Activated naive CD4-positive, alpha-beta T cell (primary cell): ENCODE measurements at places on chromosomes 12 and 14.

DNA sequence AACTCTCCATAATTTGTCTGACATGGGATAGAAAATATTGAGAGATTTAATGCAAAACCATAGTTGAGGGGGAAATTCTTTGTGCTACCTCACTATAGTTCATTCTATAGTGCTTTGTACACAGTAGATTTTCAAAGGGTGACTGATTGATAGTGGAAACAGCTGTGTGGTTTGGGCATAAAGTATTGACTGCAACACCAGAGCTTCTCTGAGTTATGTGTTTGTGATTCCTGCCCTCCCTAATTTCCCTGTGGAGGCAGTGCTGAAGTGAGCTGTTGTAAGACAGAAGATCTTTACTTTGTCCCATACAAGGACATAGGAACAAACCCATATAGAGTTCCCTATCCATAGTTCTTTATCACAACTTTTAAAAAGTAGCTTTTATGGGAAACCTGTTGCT, 47.1 kb downstream of the PTPRQ start:
- DNase-seq = no peak

DNA sequence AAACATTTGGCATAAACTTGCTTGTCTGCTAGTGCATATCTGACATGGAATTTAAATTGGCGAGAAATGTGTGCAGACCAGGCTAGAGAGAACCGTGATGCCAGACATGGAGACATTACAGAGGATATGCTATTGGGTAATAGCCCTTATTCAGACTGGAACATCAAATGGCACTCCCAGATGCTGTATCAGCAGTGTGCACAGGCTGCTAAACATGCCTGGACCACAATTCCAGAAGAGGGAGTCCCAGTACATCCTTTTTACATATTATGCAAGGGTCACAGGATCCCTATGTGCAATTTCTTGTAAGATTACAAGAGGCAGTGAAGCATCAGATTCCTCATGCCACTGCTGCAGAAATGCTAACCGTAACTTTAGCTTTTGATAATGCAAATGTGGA, 354.5 kb upstream of the FOXG1 start:
- DNase-seq = no peak

- DNase-seq = no peak
Observed at GRCh38 chr12:120759591-120760348, 34.1 kb downstream of the ACADS start.

DNA sequence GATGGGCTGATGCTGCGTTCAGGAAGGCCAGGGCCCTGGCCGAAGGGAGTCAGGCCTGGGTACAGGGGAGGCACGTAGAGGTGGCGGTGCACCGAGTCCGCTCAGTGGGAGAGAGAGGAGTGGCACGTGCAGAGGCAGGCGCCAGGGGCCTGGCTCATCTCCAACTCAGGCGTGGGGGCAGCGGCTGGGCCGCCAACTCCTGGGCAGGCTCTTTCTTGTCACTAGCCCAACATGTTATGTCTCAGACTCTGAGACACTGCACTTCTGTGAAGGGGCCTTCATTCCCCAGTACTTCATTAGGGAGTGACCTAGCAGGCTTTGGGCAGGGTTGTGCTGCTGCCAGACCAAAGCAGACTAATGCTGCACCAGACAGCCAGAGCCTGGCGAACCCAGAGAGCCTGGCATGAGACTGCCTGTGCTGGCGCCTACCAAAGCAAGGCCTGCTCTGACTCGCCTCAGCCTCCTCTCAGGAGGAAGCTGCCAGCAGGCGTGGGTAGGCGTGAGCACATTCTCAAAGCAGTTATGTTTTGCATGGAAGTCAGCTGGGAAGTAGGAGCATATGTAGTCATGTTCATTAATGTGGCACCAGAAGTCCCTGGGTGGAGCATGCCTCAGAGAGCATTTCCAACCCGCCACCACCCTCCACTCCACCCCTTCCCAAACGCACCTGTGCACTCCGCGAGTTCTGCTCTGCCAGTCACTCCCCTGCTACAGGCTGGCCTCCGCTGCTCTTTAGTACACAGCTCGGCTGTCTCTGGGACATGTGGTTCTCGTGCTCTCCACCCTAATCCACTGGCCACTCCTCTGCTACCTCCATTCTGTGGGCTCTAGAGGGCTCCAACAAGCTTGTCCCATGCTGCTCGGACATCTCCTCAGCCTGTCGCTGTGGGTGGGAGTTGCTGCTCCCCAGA, 9.7 kb downstream of the CKB start:
- DNase-seq = no peak

DNA sequence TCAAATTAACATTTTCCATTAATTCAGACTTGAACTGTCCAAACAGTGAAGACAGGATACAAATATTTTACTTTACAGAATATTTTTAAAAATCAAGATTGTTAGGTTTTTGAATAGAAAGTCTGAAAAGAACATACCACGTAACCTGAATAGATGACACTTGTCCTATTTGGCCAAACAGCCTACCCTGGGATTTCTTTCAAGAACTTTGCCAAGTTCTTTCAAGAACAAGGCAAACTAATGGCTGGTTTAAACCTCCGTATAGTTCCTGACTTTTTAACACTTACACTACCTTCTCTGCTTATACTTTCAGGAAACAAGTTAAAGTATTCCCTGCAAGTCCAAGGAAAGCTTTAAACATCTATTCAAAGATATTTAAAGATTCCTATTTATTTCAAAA, 35.0 kb downstream of the MAP4K5 start:
- no peak for DNase-seq

DNA sequence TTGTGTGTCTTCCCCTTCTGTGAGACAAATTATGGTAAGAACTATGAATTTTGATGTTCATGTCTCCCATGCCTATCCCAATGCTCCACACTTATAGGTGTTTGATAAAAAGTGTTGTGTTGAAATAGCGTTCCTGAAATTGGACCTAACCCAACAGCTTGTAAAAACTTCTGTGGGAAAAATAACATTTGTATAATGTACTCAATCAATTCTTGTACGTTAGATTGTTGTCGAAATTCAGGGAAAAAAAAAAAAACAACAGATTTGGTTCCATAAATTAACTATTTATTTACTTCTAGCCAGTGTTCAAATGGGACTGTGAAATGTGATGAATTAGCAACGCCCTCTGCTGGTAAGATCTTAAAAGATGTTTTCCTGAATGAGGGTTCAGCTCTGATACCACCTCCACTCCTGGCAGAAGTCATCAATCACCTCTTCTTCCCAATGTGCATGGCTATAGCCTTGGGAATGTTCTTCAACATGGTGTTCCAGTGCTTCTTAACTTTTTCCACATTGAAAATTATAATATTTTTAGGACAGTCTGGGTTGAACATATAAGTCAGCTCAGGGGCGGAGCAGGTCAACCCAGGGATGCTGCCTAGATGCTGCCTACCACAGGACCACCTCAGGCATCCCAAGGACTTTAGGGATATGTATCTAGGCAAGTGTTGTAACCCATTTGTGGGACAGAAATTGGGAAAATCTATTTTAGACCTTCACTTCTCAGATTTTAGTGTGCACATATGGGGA, 170.6 kb downstream of the OTOGL start:
- no peak for DNase-seq

DNA sequence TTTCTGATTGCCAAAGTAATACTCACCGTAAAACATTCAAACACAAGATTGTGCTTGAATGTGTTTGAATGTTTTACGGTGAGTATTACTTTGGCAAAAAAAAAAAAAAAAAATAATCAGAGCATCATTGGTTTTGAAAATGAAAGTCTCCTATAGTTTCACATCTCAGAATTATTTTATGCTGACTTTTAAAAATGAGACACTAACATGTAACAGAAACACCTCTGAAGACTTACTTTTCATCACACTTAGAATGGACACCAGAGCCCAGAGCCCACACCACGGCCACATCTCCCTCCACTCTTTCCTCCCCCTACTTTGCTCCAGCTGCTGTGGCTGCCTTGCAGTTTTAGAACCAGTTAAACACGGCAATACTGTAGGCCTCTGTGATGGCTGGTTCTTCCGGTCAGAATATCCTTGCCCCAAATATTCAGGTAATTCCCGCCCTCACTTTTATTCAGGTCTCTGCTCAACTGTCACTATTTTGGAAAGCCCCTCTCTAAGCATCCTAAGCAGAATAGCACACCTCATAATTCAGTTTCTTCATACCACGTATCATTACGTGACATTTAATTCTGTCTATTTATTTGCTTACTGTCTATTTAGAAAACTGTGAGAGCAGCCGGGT, 138.9 kb upstream of the MAX start:
- no peak for DNase-seq

- DNase-seq = no peak
Observed at GRCh38 chr14:80954687-80955299, 628 bp upstream of the TSHR start.

DNA sequence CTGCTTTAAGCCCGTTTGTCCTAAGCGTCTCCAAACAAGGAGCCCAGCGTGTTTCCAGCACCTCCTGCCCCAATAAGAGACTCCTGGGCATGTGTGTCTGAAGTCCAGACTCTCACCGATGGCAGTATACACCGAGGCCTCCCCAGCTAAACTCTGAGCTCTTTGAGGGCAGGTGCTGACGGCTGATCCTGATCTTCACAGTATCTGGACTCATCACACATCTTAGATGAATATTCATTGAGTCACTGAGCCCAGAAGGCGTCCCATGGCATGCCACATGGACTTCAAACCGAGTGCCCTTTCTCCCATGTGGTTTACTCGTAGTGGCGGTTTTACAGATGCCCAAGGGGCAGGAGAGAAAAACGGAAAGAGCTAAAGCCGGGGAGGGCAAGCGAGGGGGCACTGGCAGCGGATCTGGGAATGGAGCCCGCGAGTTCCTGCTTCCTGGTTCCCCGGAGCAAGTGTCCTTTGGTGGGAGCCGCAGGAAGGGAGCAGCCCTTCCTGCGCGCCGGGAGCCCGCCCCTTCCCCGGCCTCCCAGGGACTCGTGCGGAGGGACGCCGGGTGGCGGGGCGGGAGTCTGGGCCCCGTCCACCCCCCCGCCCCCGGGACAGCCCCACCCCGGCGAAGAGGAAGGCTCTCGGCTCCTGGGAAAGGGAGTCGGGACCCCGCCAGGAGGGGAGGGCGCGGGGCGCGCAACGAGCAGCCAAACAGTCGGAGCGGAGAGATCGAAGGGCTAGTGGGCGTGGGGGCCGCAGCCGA, 585 bp upstream of the TEAD4 start:
- no peak for DNase-seq

DNA sequence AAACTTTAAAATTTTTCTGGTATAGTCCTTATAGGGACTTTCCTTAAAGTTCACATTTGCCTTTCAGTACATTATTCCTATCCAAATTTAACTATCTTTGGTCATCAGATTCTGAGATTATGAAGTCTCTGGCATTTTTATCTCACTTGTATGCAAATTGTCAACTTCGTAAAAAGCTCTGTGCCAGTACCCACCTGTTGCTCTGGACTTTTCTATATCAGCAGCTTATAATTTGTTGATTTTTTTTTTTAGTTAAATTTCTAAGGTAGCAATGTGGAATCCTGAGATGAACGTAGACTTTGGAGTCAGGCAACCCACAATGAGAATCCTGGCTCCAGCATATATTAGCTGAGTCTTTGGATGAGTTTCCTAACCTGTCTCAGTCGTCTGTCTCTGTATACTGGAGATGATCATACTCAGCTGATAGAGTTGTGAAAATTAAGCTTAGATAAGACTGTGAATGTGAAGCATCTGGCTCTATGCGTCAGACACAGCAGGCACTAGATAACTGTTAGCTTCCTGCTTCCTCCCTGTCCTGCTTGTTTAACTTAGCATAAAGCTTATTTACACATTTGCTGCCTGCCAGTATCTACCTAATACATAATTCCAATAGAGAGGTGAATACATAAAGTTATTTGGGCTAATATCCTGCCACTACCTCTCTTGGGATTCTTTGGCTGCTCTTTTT, 59.8 kb downstream of the MARK3 start:
- no peak for DNase-seq

DNA sequence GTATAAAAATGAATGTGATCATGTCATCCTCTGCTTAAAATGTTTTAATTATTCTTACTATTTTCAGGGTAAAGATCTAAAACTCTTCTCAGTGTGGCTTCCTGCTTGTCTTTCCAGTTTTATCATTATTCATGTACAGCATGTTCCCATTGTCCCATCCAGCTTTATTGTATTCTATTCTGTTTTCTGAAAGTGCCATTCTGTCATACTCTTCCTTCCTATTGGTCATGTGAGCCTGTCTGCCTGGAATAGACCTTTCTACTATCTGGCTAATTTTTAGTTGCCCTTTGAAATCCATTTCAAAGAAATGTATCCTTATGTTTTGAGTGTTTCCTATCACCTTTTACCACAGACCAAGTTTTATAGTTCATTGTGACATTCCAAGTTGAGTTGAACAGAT, 34.9 kb downstream of the PALS1 start:
- no peak for DNase-seq

DNA sequence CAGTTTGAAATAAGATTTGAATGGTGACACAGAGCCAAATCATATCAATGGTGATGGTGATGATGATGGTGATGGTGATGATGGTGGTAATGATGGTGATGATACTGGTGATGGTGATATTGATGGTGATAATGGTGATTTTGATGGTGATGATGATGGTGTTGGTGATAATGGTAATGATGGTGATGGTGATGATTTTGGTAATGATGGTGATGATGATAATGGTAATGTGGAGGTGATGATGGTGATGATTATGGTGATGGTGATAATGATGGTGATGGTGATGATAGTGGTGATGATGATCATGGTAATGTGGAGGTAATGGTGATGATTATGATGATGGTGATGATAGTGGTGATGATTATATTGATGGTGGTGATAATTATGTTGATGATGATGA, 311.9 kb upstream of the SFSWAP start:
- no peak for DNase-seq

- DNase-seq = no peak
Observed at GRCh38 chr14:82636426-82636825, 1102.8 kb upstream of the SEL1L start.
